ENCODE measurements at places on chromosomes 5 and 9. TPM values are rescaled to one million over a fixed set of nuclear protein-coding genes. Genes with fewer than 3 reads are reported as not detected.

DNA sequence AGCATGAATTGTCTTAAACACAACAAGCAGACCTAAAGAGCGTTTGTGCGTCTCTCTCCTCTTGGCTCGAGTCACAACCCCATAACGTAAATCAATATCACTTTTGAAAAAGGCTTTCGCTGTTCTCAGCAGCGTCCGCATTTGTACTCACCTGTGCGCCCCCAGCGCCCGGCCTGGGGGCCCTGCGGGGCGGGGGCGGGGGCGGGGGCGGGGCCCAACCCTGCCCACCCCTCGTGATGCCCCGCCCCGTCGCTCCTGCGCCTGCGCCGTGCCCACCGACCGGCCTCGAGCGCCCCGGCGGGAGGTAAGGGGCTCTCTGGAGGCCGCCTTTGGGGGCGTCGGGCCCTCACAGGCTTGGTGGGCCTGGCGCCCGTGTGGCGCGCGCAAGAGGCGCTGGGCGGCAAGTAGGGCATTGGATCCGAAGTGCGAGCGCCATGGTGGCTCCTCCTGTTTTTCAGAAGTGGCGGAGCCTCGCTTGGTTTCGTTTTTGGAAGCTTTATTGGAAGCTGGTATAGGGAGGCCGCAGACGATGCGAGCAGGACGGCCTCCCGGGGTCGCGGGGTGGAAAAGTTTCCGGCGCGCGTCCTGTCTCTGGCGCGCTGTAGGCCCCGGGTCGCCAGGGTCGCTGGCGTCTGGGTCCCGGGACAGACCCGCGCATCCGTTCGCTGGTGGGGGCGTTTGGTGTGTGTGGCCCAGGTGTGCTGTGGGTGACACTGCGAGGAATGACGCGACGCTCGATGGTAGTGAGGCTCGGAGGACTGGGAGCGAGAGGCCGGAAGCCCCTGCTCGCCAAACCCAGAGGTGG lies at the start of gene STX17:
Gene STX17 (plus strand): TSS at position 252 of the 805 bp plus-strand sequence. CDS start 8,586 bp downstream, outside the sequence.
- peak; percentile 74 for DNase-seq

DNA sequence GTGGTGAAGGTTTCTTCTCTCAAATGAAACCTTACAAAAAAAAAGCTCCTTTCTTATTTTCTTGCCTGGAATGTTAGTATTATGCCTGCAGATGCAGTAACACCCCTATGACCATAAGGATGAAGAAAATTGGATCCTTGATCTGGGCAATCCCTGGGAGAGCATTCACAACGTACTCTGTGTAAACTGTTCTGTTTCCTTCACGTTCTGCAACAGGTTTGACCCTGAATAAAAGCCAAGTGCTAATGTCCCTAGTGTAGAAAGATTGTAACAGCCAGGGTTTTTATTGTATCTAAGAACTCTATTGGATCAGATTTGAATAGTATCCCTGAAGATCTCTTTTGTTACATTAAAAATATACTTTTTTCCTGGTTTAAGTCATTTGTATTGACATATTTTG lies 1639.6 kb upstream of the ACO1 start:
- DNase-seq = no peak

GRCh38 chr9:137756045-137756744 lies 121.4 kb upstream of the CACNA1B start:
- no peak for DNase-seq

DNA sequence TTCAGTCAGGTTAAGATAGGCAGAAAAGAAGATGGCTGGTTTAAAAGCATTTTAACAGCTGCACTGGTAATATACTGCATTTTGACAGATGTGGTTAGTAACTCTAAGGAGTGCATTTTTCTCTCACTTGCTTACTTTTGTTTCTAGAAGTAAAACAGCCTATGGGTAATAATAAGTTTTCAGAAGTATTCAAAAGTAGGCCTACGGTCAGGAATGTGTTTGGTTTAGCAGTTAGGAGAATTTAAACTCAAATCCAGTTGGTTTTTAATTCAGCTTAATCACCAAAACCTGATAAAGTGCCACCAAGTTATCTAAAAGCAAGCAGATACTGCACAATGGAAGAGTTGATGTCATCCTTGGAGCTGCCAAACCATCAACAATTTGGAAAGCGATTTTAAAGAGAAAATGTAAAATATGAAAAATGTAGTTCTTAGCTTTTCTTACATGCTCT lies 160.3 kb downstream of the ARSB start:
- no peak for DNase-seq

- DNase-seq = peak; percentile 2
These were observed 240.1 kb upstream of the GRAMD2B start for GRCh38 chr5:126182971-126183695.

DNA sequence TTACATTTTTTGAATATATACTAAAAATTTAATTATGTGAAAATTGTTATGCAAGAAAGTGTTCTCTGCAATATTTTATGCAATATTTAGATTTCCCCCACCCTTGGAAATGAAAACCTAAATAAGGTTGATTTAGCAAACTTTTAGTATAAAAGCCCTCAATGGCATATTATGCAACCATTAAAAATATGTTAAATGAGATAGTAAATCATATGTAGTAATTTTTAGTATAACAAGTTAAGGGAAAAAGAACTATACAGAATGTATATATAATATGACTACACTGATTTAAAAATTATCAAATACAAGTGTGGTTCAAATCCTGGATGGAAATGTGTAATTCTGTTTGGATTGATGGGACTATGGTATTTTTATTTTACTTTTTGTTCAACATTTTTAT lies 116.9 kb upstream of the MEF2C start:
- no peak for DNase-seq

DNA sequence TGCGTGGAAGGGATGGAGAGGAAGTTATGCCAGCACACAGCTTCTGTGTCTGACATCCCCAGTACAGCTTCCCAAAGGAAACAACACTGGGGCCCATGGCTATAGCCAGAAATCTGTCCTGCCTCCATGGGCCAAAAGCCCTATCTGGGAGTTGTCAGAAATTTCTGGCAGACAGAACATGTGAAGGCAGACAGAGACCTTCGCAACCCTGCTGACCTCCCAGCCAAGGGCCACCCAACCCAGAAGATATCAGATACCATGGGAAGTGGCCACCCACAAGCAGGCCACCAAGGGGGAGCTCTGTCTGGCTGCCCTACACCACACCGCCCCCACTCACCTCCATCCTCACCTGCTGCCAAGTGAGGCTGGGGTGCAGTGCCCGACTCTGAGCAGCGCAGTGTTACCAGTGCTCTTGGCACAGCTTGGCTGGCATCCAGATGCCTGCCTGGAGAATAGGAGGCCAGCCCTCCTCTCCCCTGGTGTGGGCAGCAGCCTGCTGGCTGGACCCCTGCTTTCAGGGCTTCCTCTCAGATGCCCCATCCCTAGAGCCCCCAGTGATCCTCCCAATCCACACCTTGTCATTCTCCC lies 61.6 kb upstream of the NEURL1B start:
- DNase-seq = no peak

DNA sequence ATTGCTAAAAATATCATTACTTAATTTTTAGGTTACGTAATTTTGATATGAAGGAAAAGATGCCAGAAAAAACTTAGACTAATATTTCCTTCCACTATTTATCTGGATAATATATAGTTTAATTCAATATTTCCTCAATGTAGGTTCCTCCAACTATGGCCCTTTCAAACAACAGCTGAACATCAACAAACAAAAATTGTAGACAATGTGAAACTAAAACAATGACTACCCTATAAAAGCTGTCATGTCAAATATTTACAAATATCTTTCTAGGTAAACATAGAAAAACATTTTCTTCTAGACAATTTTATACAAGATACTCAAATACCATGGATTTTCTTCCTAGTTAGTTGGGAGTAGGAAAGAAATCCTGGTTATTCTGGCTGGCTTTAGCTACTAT lies 16.9 kb downstream of the ELOVL7 start:
- DNase-seq = no peak

GRCh38 chr9:135809166-135809565 lies 98.2 kb downstream of the CAMSAP1 start:
- no peak for DNase-seq

SEMA6A gene
- 30.1 TPM for total RNA-seq

GRCh38 chr5:83540105-83540504 lies 68.6 kb downstream of the VCAN start:
- no peak for DNase-seq

- no peak for DNase-seq
These were observed 8.6 kb downstream of the SUSD1 start for GRCh38 chr9:112166176-112167140.

- no peak for DNase-seq
These were observed 76.7 kb upstream of the CCNG1 start for GRCh38 chr5:163360656-163361055.

- DNase-seq = no peak
These were observed 7.3 kb downstream of the PITX1 start for GRCh38 chr5:135026645-135027265.

DNA sequence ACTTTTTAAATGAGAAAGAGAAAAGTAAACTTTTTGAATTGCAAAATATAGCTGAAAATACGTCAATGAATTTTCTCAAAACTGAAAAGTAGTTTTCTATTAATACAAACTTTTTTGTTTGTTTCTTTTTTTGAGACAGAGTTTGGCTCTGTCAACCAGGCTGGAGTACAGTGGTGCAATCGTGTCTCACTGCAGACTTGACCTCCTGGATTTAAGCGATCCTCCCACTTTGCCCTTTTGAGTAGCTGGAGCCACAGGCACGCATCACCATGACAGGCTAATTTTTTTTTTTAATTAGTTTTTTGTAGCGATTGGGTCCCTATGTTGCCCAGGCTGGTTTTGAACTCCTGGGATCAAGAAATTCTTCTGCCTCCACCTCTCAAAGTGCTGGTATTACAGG lies 610.4 kb downstream of the ELAVL2 start:
- DNase-seq = no peak

DNA sequence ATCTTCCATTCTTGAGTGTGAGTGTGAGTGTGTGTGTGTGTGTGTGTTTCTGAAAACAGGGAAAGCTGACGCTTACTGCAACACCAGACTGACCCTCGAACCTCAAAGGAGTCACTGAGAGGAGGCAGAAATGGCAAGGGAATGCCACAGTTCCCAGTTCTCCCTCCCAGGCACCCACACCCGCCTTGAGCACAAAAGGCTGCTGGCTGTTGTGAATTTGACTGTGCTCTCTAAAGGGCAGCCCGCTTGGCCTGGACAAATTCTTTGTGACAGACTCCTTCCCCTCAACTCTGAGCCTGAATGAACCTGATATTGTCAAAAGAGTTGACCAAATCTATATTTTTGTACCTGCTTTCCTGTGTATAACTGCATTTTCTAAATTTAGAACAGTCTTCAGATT lies 245.7 kb upstream of the IRX2 start:
- no peak for DNase-seq

DNA sequence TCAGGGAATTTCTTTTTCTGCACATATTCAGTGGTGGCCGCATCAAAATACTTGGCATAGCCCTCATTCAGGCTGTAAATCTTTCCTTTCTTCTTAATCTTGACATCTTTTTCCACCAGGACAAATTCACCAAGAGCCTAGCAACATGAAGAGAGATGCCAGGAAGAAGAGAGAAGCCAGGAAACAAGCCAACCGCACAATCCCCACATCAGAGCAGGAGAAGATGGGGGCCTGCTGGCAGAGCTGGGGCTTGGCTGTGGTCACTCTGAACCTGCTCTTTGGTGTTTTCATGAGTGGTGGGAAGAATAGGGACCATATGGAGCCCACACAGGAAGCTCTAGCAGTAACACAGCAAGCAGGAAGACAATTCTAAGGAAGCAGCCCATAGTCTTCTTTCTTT lies 12.4 kb downstream of the PCAT7 start:
- no peak for DNase-seq

GRCh38 chr9:108885643-108886348 lies 23.7 kb downstream of the ACTL7A start:
- DNase-seq = no peak

SURF6 gene
- 30.4 TPM for total RNA-seq

DNA sequence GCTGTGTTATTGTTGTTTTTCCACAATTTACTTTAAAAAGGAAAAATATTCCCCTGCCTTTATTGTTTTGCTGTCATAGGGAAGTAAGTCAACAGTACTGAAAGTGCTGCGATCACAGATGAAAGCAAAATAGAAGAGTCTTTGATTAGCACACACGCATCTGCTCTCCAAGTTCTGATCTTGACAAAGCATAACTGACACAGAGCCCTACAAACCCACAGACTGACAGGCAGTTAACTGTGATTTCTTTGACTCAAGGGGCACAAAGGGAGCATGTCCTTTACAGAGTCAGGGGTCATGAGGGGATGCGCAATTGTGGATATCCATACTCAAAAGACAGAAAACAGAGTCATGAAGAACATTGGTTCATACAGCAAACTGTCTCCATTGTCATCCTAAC lies 123.7 kb downstream of the SNCAIP start:
- DNase-seq = no peak

- no peak for DNase-seq
These were observed 290.2 kb upstream of the MAP3K1 start for GRCh38 chr5:56525113-56525512.

- peak; percentile 35 for DNase-seq
These were observed 49.5 kb upstream of the SARDH start for GRCh38 chr9:133787754-133788025.

DNA sequence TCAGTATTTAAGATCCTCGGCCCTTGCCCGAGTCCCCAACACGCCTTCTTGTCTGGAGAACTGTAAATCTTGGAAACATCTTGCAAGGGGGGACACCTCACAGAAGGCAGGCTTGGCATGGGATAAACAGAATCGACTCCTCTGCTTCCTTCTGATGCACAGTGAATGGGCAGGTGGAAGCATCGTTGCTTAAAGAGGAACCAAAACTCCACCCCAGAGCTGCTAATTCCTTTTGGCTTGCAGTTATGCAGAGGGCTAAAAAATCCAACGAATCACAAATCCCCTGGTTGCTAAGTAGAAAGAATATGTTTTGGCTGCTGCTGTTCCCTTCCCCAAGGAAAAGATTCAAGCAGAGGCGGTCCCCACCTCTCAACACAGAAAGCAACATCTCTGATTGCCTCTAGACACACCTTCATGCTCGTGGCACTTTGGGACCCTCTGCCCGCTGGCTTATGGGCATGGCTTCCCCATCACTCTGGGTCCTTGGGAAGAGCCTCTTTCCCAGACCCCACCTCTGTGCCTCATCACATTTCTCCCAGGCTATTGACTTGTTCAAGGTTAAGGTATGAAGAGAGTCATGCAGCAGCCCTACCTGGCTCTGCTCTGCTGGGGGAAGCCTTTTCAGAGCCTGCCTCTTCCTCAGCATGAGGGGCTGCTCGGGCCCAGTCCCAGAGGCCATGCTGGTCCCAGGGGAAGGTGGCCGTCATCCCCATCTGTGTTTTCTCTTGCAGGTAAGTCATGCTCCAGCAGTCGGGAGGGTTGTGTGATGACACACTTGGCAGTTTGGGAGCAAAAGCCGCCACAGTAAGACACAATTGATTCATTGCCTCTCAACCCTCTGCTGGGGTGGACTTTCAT lies 137.1 kb downstream of the KCNIP1 start:
- DNase-seq = no peak

GRCh38 chr5:127400946-127401670 lies 110.5 kb downstream of the MEGF10 start:
- no peak for DNase-seq

Measured in upper lobe of left lung (tissue), 6 donors.